ENCODE measurements at places on chromosomes 4 and X.
A peak's percentile ranks its signal among the peaks of the same experiment; 100 is the strongest.

GRCh38 chrX:12758291-12758690, 32.9 kb upstream of the PRPS2 start:
- DNase-seq: no peak

DNA sequence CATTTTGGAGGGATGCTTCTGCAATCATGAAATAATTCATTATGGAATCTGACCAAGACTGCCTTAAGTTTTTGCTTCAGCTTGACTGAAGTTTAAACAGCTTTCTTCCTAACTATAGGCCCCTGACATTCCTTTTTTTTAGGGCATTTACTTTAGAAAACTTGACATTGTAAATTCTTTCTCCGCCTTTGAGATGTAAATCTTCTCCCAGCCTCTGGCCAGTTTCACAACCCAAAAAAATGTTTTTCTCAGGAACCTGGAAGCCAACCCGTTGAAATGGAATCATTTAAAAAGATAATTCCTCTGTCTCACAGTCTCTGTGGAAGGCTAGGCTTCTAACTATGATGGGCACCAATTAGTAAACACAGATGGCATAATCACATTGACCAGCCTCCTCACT, 710.4 kb upstream of the PABPC4L start:
- DNase-seq: no peak

DNA sequence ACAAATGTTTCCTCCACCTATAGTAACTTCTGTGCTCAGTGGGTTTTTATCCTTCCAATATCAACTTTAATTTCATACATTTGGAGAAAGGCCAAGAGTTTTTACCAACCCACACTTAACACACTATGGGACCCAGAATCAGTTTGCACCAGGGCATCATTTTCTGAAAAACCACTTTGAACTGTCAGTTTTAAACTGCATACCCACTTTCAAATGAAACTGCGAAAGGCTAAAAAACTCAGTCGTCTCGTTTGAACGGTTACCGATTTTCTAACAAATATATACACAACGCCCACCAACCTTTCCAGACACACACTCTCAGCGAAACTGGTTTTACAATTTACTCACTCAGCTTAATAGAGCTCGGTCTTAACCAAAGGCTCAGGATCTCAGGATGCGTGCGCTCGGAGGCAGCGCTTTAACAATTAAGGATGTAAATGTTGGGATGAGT, 376 bp downstream of the ABCG2 start:
- DNase-seq: no peak

- no peak for DNase-seq
These were observed 148.8 kb upstream of the TBL1X start for GRCh38 chrX:9316096-9316495.

DNA sequence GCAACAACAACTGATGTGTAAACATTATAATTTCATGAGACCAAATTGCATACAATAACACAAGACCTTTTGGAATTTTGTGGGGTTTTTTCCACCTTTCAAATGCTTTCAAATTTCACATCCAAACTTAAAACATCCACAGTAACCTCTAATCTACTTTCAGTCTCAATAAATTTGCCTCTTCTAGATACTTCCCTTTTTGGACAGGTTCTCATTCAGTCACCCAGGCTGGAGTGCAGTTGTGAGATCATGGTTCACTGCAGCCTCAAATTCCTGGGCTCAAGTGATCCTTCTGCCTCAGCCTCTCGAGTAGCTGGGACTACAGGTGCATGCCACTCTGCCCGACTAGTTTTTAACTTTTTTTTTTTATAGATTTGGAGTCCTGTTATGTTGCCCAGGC, 556.6 kb downstream of the NLGN4X start:
- DNase-seq: no peak

- no peak for DNase-seq
These were observed 247.0 kb downstream of the C4orf33 start for GRCh38 chr4:129342819-129343408.

GRCh38 chrX:1555370-1555769, 18.4 kb upstream of the P2RY8 start:
- no peak for DNase-seq

DNA sequence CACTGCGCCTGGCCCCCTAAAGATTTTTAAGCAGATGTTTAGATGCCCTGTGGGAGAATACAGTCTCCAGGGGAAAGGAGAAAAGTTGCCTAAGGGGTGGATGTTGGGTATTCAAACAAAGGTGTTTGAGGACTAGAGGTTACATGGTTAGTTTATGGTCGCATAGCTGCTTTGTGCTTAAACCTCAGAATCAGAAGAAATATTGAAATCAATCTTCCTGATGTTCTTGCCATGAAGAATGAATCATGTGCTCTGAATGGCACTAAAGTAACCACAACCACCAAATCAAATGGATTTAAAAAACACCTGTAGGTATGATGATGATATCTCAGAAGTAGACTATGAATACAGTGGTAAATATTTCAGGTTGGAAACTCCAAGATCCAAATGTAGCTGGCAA, 42.7 kb upstream of the TEX13A start:
- no peak for DNase-seq

DNA sequence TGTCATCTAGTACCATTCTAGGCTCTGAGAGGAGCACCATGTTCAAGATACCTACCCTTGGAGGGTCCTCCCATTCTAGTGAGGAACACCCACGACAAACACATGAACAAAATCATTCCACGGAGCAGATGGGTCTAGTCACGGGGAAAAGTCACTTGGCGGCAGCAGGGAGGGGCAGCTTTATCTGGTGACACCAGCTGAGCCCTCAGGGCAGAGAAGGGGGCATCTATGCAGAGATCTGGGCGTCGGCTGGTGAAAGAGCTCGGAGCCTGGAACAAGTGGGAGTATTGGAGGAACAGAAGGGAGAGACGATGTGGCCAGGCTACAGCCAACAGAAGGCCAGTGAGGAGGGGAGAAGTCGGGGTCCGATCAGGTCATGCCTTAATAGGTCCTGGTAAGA, 11.9 kb upstream of the PDHA1 start:
- no peak for DNase-seq

DNA sequence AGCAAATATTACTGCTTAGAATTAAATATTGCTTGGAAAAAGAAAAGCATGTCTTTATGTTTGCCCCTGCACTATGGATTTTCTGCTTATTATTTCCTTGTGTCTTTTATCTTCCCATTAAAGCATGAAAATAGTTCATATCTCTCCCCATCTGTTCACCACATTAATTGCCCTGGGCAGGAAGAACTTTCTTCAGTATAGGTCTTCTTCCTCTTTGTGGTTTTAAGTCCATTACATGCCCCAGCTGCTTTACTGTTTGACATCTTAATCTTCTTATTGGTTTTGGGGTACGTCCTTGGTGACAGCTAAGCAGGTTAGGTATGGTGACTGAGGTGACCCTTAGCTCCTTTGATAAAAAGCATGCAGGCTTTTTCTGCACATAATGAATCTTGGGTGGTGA, 157.3 kb downstream of the AASDH start:
- DNase-seq: no peak

DNA sequence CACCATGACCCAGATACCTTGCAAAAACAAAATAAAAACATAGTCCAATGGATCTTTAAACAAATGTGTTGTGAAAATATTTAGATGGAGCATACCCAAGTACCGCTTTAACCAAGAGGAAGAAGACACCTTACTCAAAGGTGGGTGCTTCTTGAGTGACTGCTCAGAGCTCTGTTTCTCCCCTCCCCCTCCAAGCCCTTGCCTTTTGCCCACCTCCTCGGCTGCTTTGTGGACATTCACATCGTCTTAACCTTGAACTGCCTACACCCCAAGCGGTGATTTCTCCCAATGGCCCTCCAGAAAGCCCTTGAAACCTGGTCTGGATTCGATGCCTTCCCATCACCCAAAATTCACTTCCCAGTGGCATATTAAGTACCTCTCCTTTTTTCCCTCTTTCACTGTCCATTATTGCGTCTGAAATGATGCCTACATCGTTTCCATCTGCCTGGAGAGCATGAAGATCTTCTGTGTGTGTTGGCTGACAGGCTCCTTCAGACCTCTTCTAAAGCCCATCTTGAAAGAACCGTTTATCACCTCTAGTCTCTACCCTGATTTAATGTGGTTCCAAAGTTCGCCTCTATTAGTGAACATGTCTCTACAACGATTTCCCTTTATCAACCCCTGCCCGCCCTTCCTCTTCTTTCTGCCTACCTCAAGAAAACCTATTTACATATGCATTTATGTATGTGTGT, 968 bp downstream of the GPRIN3 start:
- peak; percentile 81 for DNase-seq

- DNase-seq: no peak
These were observed 28.1 kb upstream of the HPGDS start for GRCh38 chr4:94370533-94371254.

GRCh38 chr4:188002751-188003150, 7.2 kb downstream of the ZFP42 start:
- DNase-seq: no peak

DNA sequence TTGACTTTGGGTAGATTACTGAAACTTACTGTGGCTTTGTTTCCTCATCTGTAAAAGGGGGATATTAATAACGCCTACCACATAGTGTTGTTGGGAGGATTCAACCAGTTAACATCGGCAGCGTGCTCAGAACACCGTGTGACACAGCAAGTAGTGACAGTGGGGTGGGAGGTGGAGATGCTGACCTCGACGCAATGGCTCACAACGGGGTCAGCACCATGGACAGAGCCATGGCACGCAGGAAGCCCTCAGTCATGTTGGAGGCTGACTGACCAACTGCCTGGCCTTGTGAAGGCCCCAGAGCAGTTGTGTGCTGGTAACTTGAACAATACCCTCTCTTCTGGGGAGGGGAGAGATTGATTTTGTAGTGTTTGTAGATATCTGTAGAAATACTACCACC, 93.2 kb downstream of the WFS1 start:
- no peak for DNase-seq

- no peak for DNase-seq
These were observed 27.2 kb downstream of the TNIP2 start for GRCh38 chr4:2728806-2729532.

DNA sequence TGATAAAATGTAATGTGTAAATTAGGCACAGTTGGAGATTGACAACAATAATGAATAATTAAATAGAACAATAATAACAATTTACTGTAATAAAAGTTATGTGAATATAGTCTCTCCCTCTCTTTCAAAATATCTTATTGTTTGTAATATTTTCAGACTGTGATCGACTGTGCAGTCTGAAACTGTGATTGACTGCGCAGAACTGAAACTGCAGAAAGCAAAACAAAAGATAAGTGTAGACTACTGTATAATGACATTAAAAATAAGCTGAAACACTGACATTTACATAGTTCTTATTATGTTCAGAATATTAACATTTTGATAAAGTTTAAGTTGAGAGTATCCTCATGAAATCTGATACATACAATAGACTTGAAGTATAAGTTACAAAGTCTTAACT, 371.0 kb downstream of the CCSER1 start:
- no peak for DNase-seq

- DNase-seq: peak; percentile 22
These were observed 188.3 kb downstream of the SH3BGRL start for GRCh38 chrX:81390237-81390636.

DNA sequence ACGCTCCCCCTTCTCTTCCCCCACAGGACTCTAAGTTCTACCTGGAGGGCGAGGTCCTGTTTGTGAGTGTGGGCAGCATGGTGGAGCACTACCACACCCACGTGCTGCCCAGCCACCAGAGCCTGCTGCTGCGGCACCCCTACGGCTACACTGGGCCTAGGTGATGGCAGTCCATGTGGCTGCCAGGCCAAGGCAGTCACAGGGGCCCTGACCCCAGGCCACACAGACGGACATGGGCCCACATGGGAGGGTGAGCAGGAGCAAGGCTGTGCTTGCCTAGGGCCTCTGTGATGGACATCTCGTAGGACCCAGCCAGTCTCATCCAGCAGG, 10.0 kb upstream of the ADD1 start:
- DNase-seq: no peak

DNA sequence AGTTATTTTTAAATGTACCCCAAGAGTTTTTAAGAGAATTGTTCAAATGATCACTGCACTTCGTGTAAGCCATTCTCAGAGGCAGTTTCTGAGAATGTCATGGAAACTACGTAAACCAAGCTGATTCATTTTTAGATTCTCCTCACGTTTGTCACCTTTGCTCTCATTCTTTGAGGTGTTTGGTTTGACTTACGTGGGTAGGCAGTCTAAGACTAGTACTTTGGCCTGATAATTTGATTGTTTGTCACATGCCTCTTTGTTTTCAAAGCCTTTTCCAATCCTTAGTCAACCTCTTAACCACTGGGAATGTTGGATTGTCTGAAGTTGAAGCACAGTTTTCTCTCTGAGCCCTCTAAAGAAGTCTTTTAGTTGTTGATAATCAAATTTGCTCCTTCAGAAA, 10.5 kb downstream of the SEPTIN11 start:
- peak; percentile 88 for DNase-seq

DNA sequence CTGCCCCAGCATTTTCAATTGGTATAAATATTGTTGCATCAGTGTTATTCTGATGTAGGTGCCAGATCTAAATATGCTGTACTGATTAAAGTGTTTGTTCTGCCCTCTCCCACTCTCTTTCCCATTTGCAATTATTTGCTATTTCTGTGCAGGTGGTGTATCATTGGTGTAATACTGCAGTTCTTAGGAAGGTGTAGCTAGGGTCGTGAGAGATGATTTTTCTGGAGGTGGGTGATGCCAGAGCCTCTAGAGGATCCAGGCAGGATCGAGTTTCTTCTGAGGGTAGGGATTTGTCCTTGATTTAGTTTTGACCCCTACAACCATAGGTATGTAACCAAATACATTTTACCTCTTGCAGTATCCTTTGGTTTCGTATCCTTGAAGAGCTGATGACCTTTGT, 1.9 kb downstream of the SMAD1 start:
- DNase-seq: no peak

- DNase-seq: no peak
These were observed 28.9 kb downstream of the ACSL1 start for GRCh38 chr4:184796906-184797305.

- DNase-seq: no peak
These were observed 33.5 kb upstream of the CYBB start for GRCh38 chrX:37746218-37746941.

- DNase-seq: no peak
These were observed 337.8 kb downstream of the ARHGAP24 start for GRCh38 chr4:85812776-85813175.

- no peak for DNase-seq
These were observed 95.5 kb downstream of the SOWAHB start for GRCh38 chr4:76802236-76803021.

GRCh38 chr4:5524446-5525299, 183.7 kb downstream of the EVC2 start:
- no peak for DNase-seq

- DNase-seq: no peak
These were observed 8.1 kb upstream of the SMS start for GRCh38 chrX:21932292-21933002.

- DNase-seq: no peak
These were observed 276.6 kb downstream of the DHRSX start for GRCh38 chrX:2224161-2224560.

- DNase-seq: no peak
These were observed at the start of gene GABRA4 for GRCh38 chr4:46993075-46994006. Gene GABRA4 (minus strand): TSS chr4:46993581. CDS start chr4:46993424, 157 bp downstream.

DNA sequence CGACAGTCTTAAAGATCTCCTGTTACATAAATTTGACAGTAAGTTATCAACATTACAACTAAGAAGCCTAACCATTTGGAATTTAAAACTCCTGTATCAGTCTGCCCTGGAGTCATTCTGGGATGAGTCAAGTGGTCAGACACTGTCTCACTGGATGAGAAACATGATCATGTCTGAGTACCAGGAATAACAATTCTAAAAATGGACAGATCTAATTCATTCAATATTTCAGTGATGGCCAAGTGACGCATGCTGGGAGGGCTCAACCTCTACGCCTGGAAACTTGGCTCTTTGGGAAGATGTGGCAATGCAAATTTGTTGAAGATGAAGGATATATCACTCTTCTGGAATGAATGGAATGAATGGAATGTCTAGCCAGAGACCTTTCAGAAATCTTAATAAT, 1427.2 kb downstream of the STIM2 start:
- no peak for DNase-seq
